ENCODE measurements at places on chromosomes 6 and 20. TPM values are rescaled to one million over a fixed set of nuclear protein-coding genes. Genes with fewer than 3 reads are reported as not detected.

Gene RUNX2
- total RNA-seq = 8.0 TPM

Gene COL9A1
- total RNA-seq = not detected

Gene CDSN
- total RNA-seq = not detected

Gene NR2E1
- total RNA-seq = not detected

Gene MOG
- not detected for total RNA-seq

Gene FAXC
- not detected for total RNA-seq

Gene PBX2
- 64.2 TPM for total RNA-seq

Gene SLPI
- not detected for total RNA-seq

Gene C6orf58
- total RNA-seq = not detected

Gene PPP1R16B
- 81.4 TPM for total RNA-seq

Gene FAM217A
- total RNA-seq = not detected

Gene TREM2
- total RNA-seq = not detected

Gene KDM1B
- total RNA-seq = 10.9 TPM

Gene CCN6
- total RNA-seq = not detected

Gene PLA2G7
- not detected for total RNA-seq

Gene LAMA2
- 0.69 TPM for total RNA-seq

Gene DEK
- total RNA-seq = 185 TPM

Gene DLK2
- 1.0 TPM for total RNA-seq

Gene RAMACL
- total RNA-seq = not detected

Gene TNFAIP3
- 399 TPM for total RNA-seq

Gene DEFB132
- not detected for total RNA-seq

Gene BNIP5
- not detected for total RNA-seq

Gene C6orf15
- total RNA-seq = not detected
